ENCODE measurements at places on chromosomes 6 and 20.

GRCh38 chr6:104214901-104215300, 644.8 kb downstream of the HACE1 start:
- DNase-seq, result no peak

DNA sequence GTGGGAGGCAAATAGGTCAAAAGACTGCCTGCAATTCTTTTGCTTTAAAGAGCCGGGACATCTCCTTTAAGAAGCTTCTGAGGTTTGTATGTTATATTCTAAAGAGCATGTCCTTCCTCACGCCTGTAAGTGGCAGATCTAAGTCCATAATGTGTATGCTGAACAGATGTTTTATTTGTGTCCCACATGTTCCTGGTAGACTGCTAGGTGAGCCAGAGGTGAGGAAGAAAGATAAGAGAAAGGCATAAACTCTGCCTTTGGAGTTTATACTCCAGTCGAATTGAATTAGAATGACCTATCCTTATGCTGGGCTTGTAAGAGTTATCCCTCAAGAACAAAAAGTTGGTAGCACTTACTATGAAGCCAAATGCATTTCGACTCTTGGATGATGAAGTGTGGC, 27.2 kb upstream of the ADGRG6 start:
- DNase-seq, result no peak

DNA sequence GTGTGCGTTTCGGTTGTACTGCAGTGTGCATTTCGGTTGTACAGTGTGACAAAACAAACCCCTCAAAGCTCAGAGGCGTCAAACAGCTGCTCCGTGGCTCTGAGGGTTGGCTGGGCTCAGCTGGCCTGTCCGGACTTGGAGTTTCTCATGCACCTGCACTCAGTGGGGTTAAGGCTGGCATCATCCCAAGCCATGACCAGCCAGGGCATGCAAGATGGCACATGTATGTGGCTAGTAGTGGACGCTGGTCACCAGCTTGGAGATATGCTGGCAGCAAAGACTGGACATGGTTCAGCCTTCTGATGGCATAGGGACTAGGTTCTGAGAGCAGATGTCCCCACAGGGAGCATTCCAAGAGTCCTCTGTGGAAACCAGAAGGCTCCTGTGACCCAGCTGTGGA, 187.2 kb downstream of the CDH4 start:
- no peak for DNase-seq

- DNase-seq, result no peak
Measured at GRCh38 chr6:157563611-157564284, 182.8 kb downstream of the ZDHHC14 start.

GRCh38 chr6:3162067-3162497, 4.7 kb upstream of the TUBB2A start:
- no peak for DNase-seq

DNA sequence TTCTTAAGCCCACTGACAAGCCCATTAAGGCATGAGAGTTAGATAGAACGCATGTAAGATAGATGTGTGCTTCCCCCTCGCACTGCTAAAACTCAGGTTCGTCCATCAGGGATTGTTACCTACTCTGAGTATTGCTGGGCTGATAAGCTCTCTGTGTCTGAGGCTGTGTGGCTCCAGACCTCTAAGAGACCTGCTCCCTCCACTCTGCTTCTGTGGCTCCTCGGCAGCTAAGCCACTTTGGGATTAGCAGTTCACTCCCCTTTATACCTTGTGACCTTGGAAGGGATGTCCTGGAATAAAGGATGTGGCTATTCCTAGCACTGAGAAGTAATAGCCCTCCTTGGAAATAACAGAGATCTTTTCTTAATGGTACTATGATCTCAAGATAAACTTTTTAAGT, 164.9 kb downstream of the TMEM242 start:
- DNase-seq, result no peak

DNA sequence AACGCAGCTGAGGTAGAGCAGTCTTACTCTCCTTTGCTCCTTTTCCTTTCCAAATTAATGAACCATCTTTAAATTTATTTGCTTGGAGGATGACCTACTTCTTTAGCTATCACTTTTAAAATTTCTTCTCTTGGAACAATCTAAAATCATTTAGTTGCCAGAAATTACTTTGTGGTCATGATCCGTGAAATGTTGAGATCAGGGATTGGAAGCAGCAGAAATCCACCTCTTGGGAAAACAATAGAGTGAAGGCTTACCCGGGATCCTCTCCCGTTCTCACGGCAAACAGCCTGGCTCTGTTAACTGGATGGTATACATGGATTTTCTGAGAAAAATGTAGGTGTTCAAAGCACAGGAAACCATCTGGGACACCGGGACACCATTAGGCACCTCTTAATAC, 7.7 kb downstream of the AKAP12 start:
- no peak for DNase-seq
